Cortex of kidney (tissue), 1 donor: ENCODE measurements at places on chromosomes 7 and 10.

DNA sequence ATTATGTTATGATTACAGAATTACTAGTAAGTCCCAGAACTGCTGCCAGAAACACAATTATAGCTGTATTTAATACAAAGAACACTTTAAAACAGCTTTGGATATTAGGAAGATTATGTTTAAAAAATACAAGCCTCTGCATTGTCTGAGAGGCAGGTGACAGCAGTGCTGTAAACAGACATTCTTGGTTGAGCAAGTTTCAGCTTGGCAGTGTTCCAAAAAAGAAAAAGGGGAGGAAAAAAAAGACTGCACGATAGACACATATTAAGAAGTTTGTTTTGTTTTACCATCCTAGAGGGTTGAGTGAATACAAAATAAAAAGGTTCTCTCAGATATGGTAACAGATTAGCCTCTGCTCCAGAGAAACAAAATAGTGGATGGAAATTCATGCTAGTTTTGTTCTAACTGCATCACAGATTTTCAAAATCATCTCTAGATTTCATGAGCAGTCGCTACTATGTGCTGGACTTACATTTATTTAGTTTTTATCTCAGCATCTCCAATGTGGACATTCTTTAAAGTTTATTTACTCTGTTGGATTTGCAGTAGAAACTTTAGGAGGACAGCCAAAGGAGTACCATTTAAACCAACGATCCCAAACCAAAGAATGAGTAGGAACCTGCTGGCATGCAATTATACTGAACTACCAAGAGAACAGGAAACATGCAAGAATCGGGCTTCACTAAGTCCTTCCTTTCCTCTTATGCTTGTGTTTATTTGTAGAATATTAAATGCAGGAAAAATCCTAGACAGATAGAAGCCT is 9.0 kb downstream of the FAM204A start:
- DNase-seq: no peak

DNA sequence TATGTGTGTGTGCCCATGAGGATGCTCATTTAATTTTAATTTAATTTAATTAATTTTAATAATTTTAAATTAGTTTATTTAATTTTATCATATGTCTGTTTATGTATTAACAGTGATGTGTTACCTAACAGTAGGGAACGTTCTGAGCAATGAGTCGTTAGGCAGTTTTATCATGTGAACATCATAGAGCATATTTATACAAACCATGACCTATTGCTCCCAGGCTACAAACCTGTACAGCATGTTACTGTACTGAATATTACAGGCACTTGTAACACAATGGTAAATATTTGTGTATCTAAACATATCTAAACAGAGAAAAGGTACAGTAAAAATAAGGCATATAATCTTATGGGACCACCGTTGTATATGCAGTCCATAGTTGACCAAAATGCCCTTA is 13.7 kb upstream of the CFAP69 start:
- no peak for DNase-seq

DNA sequence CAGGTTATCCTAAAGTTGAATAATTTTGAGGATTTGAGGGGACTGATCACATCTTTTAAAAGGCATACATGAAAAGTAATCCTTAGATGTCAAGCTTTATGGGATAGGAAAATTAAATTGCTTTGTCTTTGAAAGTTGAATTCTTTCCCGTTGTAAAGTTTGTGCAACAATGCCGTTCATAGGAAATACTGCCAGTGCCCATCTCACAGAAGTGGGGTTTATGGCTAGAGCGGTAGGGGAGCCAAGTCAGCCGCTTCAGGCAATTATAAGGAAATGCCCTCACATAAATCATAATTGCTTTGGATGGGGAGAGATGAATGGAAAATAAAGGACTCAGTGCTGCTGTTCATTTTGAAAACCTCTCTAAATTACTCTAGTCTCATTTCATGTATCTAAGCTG is 18.1 kb downstream of the CDC123 start:
- DNase-seq: no peak

GRCh38 chr10:130137090-130137448 is 878 bp downstream of the GLRX3 start:
- DNase-seq: no peak

- no peak for DNase-seq
Measured at GRCh38 chr7:123749537-123749857, 694 bp upstream of the WASL start.

- DNase-seq: no peak
Measured at GRCh38 chr10:79229071-79229541, 118.2 kb upstream of the PPIF start.

DNA sequence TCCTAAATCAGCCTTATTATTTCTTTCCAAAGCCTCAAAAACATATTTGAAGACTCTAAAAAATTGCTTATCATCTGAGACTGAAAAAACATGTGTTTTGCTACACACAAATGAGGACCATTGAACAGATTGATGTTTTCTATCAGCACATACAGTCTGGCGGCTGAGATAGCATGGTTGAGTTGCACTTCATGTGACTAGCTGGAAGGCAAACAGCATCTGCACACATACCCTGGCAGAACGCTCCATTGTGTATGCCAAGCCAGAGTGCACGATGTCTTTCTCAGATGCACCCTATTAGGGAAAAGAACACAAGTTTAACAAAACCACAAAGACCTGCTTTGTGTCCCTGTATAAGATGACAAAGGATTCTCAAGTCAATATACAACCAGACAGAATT is 33.0 kb downstream of the FAM25A start:
- no peak for DNase-seq

GRCh38 chr10:114526126-114526503 is 121.8 kb upstream of the AFAP1L2 start:
- DNase-seq: no peak

GRCh38 chr7:120460949-120461348 is 188.0 kb downstream of the KCND2 start:
- DNase-seq: no peak

DNA sequence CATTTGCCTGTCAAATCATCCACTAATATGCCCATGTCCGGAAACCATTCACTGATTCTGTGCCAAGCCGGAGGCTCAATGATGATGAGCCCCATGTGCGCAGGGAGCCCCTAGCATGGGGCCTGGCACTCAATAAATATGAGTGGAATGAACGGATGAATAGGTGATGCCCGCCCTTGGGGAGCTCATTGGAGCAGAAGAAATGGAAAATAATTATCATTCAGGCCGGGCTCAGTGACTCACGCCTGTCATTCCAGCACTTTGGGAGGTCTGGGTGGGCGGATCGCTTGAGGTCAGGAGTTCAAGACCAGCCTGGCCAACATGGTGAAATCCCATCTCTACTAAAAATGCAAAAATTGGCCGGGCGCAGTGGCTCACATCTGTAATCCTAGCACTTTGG is 11.0 kb downstream of the RHBDD2 start:
- no peak for DNase-seq

- no peak for DNase-seq
Measured at GRCh38 chr7:3984456-3984855, 683.4 kb downstream of the SDK1 start.

- DNase-seq: no peak
Measured at GRCh38 chr7:106836816-106837215, 28.3 kb upstream of the PIK3CG start.

GRCh38 chr10:116134322-116134721 is 138.7 kb downstream of the GFRA1 start:
- DNase-seq: no peak

DNA sequence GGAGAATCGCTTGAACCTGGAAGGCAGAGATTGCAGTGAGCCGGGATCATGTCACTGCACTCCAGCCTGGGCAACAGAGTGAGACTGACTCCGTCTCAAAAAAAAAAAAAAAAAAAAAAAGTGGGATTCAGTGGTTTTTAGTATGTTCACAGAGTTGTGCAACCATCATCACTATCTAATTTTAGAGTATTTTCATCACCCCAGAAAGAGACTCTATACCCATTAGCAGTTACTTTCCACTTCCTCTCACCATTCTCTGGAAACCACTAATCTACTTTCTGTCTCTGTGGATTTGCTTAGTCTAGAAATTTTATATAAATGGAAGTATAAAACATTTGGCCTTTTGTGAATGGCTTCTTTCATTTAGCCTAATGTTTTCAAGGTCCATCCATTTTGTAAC is 113.4 kb downstream of the ST7 start:
- DNase-seq: no peak

DNA sequence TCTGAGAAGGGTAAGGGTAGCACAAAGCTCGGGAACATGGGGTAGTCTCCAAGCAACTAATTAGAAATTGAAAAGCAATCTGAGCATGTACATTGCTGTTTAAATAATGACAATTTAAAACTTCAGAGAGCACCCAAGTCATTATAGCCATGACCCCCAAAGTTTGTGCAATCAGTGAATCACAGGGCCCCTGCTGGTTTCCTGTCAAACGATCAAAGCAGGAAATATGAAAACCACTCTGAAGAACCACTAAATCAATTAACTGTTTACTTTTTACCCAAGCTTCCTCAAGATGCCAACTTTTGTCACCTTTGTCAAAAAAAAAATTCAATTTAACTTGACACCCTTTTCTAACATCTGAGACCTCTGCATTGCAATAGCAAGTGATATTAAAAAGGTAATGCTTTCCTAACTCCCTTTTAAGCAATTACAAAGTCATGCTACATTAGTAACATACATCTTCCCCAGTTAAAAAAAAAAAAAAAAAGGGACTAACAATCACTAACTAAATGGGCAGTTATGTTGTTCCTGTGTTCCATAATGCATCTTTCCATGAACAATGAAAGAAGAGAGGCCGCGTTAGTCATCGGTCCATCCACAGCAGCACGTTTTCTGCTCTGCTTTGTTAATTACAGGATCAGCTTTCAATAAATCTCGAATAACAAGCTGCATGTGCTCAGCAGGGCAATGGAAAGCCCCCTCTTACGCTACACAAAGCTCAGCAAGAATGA is 80.6 kb downstream of the ETV1 start:
- DNase-seq: no peak

DNA sequence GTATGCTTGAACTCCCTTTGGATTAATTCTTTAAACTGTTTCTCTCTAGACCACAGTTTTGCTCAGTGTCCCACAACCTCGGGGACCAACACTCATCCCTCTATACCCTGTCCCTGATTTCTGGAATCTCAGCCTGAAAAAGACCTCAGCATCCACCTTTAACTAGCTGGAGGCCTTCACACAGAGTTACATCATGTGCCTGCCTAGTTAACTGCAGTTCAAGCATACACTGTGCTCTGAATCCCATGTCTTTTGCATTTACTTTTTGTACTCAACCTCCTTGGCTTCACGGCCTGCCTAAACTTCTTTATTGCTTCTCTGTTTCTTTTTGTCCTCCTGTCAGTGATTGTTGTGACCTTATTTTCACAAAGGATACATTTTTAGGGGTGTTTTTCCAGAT is 66.7 kb downstream of the PRKG1 start:
- no peak for DNase-seq

DNA sequence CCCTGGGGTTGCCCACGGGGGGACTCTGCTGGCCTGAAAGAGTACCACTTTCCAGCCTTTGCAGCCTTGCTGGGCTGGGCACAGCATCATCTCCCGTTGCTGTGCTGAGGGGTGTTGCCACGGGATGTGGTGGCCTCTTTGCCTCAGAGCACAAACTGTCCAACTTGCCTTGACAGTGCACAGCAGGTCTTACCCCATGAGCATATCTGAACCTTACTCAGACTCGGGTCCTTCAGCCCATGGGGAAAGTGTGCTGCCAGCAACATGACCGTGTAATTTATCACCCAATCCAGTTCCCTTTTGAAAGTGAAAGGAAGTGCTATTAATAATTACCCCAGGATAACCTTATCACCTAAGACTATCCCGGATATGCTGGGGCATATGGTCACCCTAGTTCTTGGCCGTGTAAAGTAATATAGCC is 46.8 kb downstream of the TBXAS1 start:
- no peak for DNase-seq

- no peak for DNase-seq
Measured at GRCh38 chr10:34918060-34918775, 103.1 kb upstream of the PARD3 start.

- DNase-seq: no peak
Measured at GRCh38 chr7:36570528-36571189, 153.6 kb downstream of the AOAH start.

DNA sequence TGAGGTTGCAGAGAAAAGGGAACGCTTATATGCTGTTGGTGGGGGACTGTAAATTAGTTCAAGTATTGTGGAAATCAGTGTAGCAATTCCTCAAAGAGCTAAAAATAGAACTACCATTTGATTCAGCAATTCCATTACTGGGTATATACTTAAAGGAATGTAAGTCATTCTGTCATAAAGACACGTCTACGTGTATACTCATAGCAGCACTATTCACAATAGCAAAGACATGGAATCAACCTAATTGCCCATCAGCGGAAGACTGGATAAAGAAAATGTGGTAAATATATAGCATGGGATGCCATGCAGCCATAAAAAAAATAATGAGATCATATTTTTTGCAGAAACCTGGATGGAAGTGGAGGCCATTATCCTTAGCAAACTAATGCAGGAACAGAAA is 100.0 kb upstream of the NPSR1 start:
- DNase-seq: no peak

DNA sequence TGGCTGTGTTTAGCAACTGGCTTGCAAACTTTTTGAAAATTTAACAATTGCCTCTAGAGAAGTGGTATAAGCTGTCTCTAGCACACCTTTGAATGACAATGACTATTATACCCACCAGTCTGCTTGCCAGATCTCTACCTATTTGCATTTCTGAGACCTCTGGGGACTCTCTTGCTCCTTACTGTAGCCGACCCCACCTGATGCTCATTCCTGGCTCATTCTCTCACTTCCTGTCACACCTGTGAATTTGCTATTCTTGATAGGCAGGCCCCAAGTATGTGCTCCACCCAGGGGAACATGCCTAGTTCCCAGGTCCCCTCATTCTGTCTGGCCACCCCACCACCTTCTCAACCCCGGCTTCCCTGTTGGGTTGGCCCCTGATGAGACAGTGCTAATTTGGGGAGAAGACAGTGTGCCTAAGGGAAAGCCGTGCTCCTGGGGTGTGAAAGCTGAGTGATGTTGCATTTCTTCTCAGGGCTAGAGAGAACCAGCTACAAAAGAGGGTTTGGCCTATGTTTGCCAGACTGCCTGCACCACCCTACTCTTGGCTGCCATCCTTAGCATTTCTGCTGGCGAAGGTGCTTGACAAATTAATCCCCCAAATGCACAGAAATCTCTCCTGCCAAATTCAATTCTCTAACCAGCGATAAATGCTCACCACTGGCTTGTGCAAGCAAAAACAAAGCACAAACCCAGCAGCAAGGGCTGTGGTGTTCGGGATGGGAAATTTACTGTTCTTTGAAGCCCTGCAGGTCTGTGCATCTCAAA is 138.2 kb downstream of the RPS24 start:
- no peak for DNase-seq

- DNase-seq: no peak
Measured at GRCh38 chr10:69884686-69885085, 83.0 kb downstream of the COL13A1 start.

- no peak for DNase-seq
Measured at GRCh38 chr10:60883187-60883586, 60.8 kb downstream of the RHOBTB1 start.

GRCh38 chr7:30510124-30511075 is 5.8 kb upstream of the GGCT start:
- no peak for DNase-seq
